ENCODE measurements at places on chromosomes 4 and X.

DNA sequence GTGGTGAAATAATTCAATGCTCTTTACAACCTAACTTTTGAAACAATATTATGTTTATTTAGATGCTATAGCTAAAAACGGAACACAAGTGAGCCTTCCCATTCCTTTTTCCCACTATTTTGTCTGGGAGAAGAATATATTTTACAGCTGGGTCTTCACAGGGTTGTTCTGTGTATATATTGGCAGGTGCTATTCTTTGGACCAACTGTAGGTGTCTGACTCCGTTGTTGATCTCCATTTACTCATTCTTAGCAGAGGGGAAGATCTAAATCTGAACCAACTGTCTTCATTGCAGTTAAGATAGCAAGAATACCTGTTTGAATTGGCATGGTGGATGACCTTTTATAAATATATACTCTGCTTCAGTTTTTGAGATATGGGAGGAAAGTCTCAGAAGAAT, 257.4 kb downstream of the CFAP299 start:
- DNase-seq, result no peak

- DNase-seq, result no peak
Measured at GRCh38 chrX:11781734-11782370, 23.8 kb downstream of the MSL3 start.

DNA sequence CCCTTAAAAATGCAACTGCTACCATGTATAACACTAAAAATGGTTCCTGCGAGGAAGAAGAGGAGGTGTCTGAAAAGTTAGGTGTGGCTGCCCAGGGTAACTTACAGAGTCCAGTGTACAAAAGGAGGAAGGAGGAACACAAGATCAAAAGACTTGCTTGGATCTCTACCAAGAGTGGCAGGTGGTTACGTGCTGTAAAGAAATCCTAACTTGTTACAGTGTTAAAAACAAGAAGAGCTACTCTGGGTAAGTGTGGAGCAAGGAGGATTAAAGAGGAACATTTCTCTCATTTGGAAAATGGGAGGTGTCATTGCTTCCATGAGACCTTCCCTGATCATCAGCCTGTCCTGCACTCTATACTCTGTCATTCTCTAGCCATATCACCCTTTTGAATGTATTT, 242.0 kb downstream of the PTTG2 start:
- no peak for DNase-seq

DNA sequence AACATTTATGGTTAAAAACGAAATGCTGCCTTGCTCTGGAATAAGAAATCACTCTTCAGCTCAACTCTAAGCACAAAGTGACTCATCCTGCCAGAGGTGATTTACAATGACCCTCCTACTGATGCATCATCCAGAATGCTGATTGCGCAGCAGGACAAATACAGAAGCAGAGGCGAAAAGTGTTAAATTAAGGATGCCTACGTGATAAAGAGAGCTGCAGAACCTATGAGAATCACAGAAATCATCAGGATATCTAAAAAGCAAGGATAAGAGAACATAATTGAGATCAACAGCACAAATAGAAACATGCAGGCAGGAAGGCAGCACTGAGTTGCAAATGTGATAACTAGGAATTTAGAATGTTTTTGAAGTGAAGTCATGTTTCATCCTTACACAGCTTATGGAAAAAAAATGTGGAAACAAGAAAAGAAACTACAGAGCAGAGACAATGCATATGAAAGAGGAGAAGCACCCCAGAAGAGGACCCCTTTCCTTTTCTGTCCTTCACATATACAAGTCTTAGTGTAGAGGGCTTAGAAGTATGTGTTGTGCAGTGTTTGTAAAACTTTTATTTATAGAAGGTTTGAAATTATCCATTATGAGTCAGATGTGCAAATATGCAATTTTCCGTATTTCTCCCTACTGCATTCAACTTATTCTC, 188.4 kb downstream of the SLC7A11 start:
- DNase-seq, result no peak

DNA sequence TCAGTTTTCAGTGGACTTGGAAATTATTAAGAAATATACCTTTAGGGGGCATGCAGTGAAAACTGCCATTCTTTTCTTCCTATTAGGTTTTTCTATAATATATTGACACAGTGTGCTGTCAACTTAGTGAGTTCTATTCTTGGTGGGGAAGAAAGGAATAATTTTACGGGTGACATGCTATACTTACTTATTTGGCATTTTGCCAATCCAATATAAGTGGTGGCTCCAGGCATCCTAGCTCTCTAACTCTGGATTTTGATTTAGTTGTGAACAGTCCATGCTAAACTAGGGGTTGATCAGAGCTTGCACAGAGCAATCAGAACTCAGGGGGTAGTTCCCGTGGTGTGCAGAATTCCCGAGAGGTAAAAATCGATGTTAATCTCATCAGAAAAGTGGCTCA, 277.7 kb upstream of the FTHL17 start:
- no peak for DNase-seq

DNA sequence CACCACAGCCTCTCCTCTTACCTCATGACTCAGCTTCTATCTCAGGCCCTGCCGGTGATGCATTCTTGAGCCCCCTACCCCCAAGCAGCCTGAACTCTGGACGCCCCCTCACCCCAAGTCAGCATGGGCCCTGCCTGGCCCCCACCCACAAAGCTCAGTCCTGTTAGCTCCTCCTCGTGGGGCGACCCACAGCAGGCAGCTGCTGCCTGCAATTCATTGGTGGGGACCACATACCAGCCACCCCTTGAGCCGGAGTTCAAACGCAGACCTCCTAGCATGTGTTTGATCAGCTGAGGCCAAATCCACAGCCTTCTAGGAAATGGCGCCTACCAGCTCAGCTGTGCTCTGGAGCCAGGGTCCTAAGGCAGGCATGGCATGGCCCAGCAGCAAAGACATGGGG, 111.8 kb downstream of the EFNB1 start:
- peak; percentile 34 for DNase-seq

GRCh38 chr4:153249199-153250041, 45.2 kb downstream of the TRIM2 start:
- peak; percentile 83 for DNase-seq

DNA sequence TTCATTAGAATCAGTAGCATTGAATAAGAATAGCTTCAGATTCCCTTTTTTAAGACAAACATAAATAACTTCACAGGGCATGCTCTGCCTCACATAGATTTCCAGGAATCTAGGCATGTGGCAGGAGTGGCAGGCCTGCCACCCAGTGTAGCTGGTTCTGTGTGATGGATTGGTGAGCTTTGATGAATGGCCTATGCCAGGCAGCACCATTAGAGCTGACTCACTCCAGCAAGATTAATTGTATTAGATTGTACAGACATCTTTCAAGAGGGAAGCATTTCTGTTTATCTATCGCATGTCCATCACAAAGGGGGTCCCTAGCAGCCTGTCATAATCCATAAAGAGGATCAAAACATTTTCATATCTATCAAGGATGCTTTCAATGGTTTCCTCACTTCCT, 71.9 kb downstream of the NAA11 start:
- no peak for DNase-seq

DNA sequence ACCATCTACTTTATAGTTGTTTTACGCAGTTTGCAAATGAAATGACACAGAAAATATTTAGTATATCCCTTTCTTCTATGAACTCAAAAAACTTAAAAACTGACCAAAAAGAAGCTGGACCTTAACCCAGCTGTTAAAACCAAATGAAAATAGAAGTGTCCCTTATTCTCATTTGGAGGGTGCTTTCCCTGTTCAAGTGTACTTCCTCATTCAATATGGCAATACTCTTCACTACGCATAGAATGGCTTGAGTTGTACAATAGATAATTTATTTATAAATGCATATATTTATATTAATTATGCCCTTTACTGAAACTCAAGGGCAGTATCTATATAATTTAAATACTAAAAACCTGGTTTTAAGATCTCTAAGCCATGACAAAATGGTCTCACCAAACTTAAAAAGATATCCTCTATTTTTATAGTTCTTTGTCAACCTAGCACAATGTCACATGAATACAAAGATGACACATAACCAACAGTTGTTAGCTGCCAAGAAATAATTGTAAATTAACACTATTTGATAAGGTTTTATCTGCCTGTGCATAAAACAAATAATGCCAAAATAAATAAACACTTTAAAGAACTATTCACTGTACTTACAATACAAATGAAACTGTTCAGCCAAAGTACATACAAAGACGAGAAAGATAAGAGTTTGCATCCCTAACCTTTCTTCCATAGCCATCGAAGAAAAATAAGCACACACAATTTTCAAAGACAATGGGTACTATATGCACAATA, 25.2 kb downstream of the YTHDC1 start:
- no peak for DNase-seq

DNA sequence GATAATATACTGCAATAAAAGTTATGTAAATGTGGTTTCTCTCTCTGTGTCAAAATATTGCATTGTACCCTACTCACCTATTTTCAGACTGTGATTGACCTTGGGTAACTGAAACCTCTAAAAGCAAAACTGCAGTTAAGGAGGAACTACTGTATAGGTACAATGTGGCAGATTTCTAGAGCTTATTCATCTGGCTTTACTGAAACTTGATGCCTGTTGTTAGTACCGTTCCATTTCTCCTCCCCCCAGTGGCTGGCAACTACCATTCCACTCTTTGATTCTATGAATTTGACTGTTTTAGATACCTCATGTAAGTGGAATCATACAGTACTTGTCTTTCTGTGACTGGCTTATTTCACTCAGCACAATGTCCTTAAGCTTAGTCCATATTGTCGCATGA, 61.9 kb downstream of the HOPX start:
- DNase-seq, result no peak

GRCh38 chr4:78337244-78338020, 214.1 kb upstream of the ANXA3 start:
- DNase-seq, result no peak

DNA sequence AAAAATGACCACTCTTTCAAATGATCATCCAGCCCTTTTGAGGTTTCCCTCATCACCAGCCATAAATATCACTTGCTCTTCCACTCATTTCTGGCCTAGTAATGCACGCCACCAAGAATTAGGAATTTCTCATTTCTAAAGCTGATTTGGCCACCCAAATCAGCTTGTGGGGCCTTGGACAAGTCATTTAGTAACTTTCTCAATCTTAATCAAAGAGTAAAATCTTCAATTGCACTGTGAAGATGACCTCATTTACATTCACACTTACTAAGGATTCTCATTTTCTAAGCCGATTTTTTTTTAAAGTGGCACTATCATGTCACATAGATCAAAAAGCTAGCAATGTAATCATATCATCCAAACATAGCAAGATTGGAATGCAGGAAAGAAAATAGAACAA, 150.0 kb upstream of the HHIP start:
- DNase-seq, result no peak

DNA sequence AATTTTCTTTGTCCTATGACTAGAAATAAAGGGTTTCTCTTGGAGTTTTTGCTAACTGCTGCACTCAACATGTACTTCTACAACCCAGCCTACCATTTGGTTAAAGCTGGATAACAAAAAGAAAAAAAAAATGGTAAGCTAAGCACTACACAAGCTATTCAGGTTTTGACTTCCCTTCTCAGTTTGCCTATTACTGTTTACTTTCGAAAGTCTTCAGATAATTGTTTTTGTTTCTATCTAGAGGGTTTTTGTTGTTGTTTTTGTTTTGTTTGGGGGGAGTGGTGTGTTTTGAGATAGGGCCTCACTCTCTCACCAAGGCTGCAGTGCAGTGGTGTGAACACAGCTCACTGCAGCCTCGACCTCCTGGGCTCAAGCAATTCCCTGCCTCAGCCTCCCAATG, 46.6 kb downstream of the CLOCK start:
- no peak for DNase-seq

DNA sequence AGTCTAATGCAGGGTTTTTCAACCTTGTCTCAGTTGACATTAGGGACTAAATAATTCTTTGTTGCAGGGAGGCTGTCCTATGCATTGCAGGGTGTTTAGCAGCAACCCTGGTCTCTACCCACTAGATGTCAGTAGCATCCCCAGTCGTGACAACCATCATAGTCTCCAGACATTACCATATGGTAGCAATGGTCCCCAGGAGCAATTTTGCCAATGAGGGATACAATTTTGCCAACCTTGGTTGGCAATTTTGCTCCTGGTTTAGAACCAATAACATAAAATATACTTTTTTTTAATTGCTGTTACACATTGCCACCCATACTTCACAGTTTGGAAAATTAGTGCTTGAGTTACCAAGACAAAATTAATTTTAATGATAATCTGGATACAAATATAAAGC, 6.0 kb downstream of the EREG start:
- no peak for DNase-seq

DNA sequence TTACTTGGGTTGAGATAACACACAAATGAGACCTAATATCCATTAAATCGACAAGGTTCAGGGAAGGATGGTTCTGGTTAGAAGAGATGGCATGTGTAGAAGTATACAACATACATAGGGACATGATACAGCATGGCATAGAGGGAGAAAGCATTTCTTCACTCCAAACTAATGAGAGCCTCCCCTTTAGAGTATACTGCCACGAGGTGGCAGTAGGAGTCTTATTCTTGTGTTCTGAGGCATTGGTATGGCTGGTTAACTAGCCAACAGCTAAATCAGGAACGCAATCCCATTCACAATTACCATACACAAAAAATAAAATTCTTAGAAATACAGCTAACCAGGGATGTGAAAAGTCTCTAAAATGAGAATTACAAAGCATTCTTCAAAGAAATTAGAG, 29.1 kb upstream of the TRO start:
- no peak for DNase-seq

DNA sequence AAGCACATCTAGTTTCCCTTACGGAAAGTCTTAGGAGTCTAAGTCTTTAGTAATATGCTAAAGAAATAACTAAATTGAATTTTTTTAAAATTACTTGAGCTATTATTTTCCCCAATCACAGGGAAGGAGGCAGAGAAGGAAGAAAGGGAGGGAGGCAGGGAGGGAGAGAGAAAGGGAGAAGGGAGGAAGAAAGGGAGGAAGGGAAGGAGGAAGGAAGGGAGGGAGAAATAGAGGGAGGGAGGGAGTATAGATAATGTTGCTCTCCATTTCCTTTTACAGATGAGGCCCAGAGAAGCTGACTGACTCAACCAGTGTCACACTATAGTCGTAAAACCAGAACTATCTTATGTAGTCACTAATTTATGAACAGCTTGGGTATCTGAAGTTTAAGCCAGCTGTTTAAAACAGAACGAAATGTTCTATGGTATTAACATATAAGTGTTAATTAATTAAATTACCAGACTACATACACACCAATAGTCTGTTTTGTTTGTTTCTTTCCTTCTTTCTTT, 14.6 kb downstream of the SH3RF1 start:
- DNase-seq, result no peak

- no peak for DNase-seq
Measured at GRCh38 chr4:171875291-171875690, 62.1 kb downstream of the GALNTL6 start.

GRCh38 chr4:47221721-47222120, 190.4 kb downstream of the GABRB1 start:
- DNase-seq, result no peak

- no peak for DNase-seq
Measured at GRCh38 chrX:87475793-87476192, 41.8 kb upstream of the KLHL4 start.

GRCh38 chr4:117560329-117560728, 474.0 kb upstream of the NDST3 start:
- no peak for DNase-seq

DNA sequence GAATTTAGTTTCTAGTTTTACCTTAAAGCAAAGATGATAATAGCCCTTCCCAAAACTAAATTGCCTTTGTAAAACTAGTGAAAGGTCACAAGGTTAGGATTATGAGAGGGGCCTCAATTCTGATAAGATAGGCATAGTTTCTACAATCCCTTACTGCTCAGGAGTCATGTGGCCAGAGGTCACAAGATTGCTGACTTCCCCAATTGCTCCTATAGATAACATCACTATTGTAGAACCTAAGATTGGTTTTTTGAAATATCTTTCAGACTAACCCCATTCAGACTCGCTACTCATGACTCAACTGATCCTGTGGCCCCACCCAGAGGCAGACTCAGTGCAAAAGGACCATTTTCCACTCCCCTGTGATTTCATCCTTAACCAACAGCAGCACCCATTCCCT, 70.3 kb downstream of the SCD5 start:
- no peak for DNase-seq
